T1000 (cell line): ENCODE measurements at places on chromosomes 1 and 21.

DNA sequence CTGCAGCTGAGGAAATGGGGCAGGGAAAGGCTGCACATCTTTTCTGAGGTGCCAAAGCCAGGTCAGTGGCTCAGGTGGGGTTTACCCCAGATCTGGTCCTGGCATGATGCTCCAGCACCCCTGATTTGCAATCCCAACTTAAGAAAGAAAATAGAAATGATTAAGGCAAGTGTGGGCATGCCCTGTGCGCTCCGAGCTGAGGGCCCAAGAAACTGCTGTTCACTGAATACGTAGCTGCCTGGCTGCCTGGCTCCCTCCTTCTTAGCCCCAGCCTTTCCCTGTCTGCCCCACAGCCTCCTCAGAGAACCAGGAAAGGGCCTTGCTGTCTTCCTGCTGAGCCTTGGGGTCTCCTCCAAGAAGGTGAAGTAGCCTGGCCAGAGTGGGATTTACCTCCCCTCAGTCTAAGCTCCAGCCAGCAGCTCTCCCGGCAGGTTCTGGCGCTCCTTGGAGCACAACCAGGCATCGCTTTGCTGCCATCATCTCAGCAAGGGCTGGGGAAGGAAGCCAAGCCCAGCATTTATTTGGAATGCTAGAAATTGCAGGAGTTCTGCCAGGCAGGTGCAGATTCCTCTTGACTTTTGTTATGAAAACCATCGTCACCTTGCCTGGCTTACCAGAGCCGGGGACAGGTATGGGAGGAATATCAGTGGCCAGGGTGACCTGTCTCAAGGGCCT is 51.3 kb upstream of the SELENON start:
- no peak for DNase-seq

GRCh38 chr1:113940365-113941244 is 11.5 kb downstream of the HIPK1 start:
- no peak for DNase-seq

DNA sequence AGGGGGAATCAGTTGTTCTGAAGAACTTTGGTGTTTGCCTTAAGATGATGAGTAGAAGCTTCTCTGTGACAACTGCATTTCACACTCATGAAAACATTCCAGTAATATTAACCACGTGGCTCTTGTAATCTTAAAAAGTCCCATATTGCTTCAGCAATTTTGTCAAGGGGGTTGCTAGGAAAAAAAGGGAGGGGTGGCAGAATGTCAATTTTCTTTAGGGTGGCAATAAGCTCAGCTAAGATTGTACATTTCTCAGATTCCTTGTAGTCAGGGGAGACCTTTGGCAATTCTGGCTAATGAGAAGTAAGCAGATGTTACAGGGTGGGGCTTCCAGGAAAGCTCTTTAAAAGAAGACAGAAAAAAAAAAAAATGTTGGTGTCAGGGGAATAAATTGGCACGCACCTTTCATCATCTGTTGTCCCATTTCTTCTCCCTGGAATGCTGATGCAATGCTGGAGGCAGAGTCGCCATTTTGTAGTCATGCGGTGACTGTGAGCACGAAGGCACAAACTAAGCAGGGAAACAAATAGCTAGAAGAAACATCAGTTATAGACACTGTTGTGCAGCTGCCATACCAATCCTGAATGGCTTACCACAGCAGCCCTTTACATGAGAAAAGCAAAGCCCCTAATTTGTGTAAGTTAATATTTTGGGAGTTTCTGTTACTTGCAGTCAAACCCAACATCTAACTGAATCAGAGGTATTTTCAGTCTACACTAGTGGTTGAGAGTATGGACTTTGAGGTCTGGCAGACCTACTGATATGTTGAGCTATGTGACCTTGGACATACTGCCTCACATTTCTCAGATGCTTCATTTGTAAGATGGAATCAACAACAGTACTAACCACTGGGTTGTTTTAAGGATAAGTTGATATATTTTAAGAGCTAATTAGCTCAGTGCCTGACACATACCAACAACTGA is 56.1 kb upstream of the MRPS6 start:
- no peak for DNase-seq

- no peak for DNase-seq
Measured at GRCh38 chr1:30900931-30901560, 7.5 kb downstream of the SDC3 start.

DNA sequence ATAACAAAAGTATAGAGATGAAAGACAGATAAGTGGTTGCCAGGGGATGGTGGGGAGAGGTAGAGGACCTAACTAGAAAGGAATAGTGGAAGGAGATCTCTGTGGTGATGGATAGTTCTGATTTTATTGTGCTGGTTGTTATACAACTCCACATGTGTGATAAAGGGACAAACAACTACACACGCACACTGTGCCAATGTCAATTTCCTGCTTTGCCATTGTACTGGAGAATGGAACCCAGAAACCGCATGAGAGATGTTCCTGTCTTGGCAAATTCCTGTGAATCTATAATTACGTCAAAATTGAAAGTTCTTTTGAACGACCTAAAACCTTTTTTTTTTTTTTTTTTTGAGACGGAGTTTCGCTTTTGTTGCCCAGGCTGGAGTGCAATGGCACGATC is 11.0 kb downstream of the TNFRSF9 start:
- DNase-seq: no peak

- peak; percentile 70 for DNase-seq
Measured at GRCh38 chr1:941588-942383, 17.3 kb downstream of the NOC2L start.

- DNase-seq: no peak
Measured at GRCh38 chr1:38300616-38301015, 254.0 kb upstream of the POU3F1 start.
